Stimulated activated CD4-positive, alpha-beta T cell treated with anti-CD3 and anti-CD28 coated beads, Interleukin-1b, Interleukin-23, amount 100 ng/mL, for 1 hour (primary cell): ENCODE measurements at places on chromosomes 4 and X.

- DNase-seq, result no peak
These were observed 21.1 kb downstream of the NMU start for GRCh38 chr4:55615008-55615407.

DNA sequence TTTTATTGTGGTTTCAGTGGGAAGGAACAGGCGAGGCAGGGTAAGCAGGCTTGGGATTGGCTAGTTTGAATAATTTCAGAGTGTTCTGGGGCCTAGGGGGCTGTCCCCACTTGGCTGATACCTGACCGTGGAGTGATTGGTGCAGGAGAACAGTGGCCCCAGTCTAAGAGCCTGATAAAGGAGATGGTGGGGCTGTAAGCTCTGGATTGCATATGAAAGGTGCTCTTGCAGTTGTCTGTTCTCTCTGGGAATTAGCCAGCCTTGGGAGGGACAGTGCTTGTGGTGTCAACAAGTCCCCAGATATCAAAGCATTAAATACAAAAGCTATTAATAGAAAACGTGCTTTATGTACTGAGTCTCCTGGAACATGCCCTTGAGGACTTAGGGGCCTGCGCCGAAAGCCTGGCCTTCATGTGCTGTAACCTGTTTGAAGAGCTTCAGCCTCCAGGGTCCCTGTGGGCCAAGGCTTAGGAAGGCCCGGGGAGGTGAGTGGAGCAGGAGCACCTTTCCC is 30.4 kb upstream of the CLTRN start:
- DNase-seq, result no peak

DNA sequence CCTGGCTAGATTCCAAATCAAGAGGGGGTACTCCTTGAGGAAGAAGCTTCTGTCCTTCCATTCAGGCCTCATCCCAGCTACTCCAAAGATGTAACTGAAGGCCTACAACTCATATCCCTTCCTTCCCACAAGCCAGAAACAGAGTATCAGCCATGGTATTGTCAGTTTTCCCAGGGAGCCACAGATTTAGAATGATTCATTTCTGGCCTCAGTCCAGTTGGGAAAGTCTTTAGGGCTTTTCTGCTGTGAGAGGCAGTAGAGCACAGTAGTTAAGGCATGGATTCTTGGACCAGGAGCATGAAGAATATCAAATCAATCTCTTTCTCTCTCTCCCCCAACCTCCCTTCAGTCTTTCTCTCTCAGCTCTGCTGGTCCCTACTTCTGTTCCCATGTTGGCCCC is 505.0 kb downstream of the BCOR start:
- DNase-seq, result no peak

GRCh38 chr4:52711834-52712250 is 39.4 kb downstream of the ERVMER34-1 start:
- no peak for DNase-seq

- DNase-seq, result no peak
These were observed 10.7 kb upstream of the WDR17 start for GRCh38 chr4:176054942-176055341.
